Stimulated activated CD4-positive, alpha-beta T cell treated with anti-CD3 and anti-CD28 coated beads, Interleukin-12 subunit alpha, Interleukin-12 subunit beta, amount 100 ng/mL, for 24 hours (primary cell): ENCODE measurements at places on chromosomes 7 and 10.

DNA sequence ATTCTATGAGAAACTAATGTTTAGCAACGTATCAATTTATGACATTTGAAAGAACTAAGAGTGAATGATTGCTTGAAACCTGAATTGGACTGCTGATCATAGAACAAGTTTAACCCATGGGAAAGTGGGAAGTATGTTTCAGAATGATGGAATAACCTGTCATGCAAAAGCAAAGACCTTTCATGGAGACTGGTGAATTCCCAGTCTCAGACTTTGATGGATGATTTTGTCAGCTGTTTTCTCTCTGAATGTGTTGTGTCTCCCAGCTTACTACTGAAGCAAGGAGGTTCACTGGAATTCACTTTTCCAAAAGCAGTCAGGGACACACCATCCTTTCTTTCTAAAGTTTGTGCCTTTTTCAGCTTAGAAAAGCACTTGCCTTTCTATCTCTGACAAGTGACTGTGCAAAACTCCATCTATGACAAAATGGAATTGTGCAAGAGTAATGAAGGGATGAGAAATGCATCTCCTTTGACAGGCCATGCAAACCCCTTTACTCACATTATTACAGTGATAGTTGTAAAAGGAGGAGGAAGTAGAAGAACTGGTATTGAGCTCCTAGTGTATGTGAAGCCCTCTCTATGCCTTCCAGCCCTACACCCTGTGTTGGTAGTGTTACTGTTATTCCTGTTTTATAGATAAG, 176.1 kb downstream of the PRKG1 start:
- DNase-seq = no peak

DNA sequence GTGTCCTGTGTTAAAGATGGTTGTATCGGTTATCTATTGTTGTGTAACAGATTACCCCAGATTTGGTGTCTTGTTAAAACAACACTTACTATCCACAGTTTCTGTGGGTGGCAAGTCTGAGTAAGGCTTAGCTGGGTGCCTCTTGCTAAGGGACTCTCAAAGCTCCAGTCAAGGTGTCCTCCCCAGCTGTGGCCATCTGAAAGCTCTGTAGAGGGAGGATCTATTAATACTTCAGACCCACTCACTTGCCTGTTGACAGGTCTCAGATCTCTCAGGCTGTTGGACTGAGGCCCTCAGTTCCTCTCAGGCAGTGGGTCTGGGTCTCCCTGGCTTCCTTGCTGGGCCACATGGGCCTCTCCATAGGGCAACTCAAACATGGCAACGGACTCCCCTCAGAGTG, 19.6 kb downstream of the ARID5B start:
- DNase-seq = no peak

- DNase-seq = no peak
Observed at GRCh38 chr10:98289802-98290209, 21.8 kb upstream of the LOXL4 start.

GRCh38 chr10:19117438-19117837, 68.8 kb downstream of the MALRD1 start:
- no peak for DNase-seq

- DNase-seq = no peak
Observed at GRCh38 chr7:121012919-121013318, 24.4 kb downstream of the CPED1 start.

DNA sequence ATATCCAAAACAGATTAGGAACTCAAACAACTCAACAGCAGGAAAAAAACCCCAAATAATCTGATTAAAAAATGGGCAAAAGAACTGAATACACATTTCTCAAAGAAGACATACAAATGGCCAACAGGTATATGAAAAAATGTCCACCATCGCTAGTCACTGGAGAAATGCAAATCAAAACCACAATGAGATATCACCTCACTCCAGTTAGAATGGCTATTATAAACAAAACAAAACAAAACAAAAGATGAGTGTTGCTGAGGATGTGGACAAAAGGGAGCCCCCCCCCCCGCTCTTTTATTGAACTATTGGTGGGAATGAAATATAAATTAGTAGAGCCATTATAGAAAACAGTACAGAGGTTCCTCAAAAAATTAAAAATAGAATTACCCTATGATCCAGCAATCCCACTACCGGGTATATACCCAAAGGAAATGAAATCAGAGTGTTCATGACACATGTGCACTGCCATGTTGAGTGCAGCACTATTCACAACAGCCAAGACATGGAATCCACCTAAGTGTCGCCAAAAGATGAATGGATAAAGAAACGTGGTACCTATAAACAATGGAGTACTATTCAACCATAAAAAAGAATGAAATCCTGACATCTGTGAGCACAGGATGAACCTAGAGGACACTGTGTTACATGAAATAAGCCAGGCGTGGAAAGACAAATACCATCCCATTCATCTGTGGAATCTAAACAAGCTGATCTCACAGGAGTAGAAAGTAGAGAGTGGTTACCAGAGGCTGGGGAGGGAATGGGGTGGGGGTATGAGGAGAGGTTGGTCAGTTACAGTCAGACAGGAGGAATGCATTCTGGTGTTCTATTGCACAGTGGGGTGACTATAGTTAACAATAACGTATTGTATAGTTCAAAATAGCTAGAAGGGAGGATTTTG, 78.1 kb upstream of the RHEB start:
- no peak for DNase-seq

DNA sequence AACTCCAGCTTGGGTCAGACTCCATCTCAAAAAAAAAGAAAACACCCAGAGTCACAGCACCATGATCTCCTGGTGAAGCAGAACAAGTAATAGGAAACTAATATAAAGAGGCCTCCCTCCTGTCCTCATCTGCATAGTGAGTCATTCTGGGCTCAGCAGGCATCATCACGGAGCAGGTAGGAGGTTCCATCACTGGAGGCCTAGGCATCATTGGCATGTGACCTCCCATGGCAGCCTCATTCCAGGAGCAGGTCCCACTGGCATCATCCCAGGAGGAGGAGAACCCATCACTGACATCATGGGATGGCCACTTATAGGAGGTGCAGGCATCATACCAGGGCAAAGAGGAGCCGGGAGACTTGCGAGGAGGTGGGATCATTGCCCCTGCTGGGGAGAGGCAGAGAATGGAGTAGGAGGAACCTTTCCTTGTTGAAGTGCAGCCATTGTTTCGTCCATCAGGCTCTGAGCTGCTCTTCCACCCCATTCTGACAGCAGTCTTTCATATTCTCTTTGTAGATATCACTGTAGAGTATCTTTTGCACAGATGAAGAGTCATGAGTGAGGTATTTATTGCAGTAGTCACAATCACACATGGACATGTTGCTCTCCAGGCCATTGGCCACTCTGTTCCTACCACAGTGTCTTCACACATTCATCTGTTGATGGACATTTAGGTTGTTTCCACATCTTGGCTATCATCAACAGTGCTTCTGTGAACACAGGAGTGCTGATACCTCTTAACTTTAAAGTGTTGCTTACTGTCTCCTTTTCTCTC, 73.8 kb downstream of the OSBPL3 start:
- DNase-seq = peak; percentile 29

- DNase-seq = no peak
Observed at GRCh38 chr7:134522601-134523000, 4.8 kb upstream of the AKR1B10 start.

DNA sequence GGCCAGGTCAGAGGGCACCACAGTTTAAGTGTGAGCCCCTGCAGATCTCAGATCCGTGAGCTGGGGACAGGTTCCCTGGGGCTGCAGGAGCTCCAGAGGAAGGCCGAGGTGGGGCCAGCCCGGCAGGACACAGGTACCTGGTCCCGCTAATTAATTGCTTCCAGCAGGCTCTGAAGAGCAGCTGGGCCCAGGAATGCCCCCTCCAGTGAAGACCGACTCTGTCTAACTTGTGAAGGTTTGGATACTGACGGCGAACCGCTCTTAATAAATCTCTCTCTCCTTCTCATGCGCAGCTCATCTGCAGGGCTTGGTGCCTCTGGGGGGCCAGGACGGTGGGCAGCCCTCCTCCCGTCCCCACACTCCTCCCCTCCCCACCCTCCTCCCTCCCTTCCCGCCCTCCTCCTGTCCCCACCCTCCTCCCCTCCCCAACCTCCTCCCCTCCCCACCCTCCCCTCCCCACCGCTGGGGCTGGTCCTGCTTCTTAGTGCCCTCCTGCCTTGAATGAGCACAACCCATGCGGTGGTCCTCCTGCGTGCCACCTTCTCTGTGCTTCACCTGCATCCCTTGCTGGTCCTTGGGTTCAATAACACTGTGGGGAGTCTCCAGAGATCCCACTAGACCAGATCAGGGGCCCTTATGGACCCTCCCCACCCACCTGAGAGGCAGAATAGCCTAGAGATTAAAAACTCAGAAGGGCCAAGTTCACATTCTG, 38.3 kb downstream of the PDGFA start:
- DNase-seq = no peak
